Pons (tissue), 1 donor: ENCODE measurements at places on chromosomes 1 and 21.
A peak's percentile ranks its signal among the peaks of the same experiment; 100 is the strongest.

DNA sequence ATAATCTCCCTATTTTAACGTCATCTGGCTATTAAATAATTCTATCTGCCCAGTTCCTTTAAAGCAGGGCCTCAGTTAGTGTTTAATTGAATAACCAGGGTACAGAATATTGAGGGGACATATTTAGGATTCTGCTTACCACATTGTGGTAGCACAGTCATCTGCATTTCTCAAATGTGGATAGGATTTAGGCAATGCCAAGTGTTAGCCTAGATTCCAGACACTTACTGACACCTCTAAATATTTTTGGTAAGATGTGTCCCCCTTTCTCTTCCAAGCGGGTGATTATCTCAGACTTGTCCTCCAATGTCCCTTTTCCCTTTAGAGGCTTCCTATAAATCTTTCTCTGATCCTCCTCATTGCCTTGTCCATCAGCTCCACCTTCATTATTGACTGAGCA is 160.8 kb upstream of the HOOK1 start:
- DNase-seq: no peak

DNA sequence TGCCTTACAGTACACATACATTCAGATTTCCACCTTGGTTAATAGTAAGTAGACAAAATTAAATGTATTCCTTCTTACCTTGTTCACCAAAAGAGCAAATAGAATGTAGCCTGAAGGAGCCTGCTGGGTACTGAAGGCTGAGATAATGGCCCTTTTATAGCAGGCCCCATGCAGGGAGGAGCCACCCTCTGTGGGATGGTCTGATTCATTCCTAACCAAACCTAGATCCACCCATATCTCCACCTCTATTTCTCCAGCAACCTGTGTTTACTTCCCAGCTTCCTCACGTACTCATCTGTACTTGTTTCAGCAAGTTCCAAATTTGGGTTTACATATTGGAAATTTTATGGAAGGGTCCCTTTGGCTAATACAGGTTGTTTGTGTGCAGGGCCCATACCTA is at the start of gene FLG:
TSS of gene FLG (minus strand) at position 129 of the 400 bp plus-strand sequence. CDS start 9,783 bp downstream, outside the sequence.
- no peak for DNase-seq

DNA sequence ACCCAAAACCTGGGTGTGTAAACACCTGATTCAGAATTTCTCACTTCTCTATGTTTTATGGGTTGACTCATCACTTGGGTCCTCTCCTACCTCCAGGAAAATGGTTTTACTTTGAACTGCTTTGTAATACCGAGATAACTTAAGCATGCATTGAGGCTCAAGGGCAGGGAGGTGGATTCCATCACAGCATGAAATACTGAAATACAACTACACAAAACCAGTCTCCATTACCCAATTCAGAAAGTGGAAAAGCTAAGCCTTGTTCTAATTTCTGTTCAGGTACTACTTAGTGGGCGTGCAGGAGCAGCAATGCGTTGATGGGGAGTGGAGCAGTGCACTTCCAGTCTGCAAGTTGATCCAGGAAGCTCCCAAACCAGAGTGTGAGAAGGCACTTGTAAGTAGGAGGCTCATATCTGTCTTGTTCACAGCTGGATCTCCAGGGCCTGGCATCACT is 6.1 kb upstream of the C4BPA start:
- no peak for DNase-seq

DNA sequence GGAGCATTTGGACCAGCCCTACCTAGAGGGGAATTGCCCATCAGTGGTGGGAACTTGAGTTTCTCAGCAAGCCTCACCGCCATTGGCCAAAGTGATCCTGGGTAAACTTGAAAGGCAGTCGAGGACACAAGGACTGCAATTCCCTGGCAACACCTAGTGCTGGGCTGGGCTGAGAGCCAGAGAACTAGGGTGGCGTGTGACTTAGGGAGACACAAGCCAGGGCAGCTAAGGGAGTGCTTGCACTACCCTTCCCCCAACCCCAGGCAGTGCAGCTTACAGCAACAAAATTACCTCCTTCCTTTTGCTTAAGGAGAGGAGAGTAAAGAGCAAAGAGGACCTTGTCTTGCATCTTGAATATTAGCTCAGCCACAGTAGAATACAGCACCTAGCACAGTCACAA is 176.9 kb upstream of the PRMT6 start:
- peak; percentile 20 for DNase-seq

DNA sequence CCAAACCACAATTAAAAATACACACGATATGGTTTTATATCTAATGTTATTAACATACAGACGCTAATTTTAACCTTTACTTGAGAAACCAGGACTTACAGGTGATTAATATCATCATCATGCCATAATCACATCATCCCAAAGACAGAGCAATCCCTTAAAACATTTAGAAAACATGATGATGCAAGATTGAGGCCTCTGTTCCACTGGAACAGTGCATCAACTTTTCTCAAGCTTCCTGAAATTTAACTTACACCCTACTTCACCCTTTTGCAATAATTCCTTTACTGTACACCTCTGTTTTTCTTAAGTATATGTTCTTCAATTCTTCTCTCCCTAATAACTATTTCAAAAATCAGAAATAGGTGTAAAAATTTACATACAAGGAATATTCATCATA is 38.1 kb downstream of the KDM5B start:
- DNase-seq: no peak

DNA sequence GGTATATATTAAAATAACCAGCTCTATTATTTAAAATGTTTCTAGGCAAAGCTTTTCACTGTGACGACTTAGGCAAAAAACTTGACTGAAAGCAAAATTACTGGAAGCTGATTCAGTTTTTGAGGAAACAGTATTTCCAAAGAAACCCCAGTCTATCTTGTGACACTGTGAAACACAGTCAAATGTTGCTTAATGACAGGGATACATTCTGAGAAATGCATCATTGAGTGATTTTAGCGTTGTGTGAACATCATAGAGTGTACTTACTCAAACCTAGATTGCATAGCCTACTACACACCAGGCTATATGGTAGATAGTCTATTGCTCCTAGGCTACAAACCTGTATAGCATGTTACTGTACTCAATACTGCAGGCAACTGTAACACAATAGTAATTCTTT is 116.9 kb upstream of the KCNK1 start:
- DNase-seq: no peak

- no peak for DNase-seq
These were observed 116.3 kb upstream of the ERG start for GRCh38 chr21:38614558-38614957.

DNA sequence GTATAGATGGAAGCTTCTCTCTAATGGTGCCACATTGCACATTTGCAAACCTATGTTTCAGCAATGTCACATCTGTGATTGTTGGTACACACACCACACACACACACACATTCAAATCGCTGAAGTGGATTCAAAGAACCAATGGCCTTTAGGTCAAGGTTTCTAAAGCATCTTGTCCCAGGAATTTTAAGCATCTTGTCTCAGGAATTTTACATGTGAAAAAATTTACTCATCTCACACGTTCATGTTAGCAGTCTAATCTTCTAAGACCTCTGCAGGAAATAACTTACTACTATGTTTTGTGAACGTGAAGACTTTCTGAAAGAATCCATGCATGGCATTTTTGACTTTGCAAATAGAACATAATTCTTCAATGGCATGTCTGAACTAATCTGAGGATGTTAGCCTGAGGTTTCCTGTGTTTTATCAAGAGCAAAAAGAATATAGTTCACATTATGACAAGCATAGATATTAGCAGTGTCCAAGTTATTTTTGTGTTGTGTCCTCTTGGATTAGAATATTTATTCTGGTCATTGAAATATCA is 125.1 kb downstream of the CYYR1 start:
- no peak for DNase-seq

DNA sequence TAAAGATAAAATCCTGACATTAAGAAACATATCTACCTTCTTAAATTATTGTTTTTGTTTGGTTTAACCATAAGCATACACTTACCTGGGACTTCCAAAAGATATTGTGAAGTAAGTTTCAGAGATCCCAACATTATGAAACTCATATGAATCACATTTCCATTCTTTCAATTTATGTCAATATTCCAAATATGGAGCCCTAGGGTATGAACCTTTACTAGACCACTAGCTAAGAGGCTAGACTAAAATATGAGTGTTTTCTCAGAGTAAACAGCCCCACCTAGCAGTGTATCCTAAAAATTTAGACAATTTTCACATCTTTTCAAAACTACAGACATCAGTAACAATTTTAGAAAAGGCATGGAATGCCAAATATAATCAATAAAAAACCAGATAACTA is 24.4 kb downstream of the SCAF4 start:
- no peak for DNase-seq

DNA sequence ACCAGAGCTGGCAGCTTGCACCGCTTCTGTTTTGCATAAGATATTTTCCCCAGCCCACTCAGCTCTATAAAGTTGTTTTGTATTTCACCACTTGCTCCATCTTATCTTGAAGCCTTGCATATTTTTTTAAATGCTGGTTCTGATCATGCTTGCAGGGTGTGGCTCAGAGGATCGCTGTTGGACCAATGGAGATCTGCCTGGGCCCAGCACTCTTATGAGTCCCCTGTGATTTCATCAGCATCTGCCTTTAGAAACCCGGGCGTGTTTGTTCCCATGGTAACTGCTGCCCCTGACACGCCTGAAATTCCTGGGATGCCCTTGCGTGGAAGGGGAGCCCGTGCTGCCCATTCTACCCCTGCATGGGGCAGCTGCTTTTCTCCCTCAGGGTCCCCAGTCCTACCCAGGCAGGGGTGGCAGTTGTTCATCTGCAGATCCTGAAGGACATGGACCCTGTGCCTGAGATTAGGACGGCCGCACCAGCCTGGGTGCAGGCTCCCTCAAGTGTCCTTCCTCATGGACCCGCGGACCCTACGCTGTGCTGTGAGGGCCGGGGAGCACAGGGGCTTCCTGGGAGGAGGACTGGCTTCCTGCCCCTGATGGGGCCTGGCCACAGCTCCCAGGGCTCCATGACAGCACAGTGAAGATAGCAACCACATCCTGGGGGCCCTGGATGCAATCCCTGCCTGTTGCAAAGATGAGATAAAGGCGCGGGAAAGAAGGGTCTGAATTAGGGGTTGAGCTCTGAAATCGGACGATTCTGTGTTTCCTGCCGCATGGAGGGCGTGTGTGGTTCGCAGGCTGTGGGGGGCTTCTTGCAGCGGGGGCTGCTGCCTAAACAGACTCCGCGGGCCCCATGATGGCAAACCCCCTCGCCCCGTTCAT is 226.5 kb downstream of the SDCCAG8 start:
- no peak for DNase-seq

GRCh38 chr21:36549470-36549869 is 69.5 kb upstream of the CLDN14 start:
- no peak for DNase-seq

DNA sequence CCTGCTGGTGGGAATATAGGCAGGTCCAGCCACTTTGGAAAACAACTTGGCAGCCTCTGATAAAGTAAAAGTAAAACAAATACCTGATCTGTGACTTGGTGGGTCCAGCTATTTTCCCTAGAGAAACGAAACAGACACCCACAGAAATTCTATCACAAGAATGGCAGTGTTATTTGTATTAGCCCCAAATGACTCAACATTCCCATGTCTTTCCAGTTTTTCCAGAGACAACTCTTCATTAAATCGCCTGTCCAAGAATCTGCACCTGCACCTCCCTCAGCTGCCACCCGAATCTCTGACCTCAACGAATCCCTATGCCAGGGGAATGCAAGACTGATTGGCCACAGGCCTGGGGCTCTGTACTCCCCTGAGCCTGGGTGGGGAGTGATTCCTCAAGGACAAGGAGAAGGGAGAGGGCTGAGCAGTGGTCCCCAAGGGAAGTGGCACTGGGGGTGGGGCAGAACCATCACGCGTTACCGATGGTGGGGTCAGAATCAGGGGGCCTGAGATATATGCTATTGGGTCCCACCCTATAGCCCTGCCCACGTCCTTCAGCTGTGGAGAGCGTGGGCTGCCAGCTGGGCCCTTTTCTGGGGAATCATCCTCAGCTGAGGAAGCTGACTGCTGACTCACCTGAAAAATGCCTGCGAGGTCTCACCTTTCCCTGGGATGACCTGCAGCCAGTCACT is 553.0 kb downstream of the PTPRU start:
- no peak for DNase-seq
